ENCODE measurements at places on chromosomes 5 and 9.
A peak's percentile ranks its signal among the peaks of the same experiment; 100 is the strongest.

DNA sequence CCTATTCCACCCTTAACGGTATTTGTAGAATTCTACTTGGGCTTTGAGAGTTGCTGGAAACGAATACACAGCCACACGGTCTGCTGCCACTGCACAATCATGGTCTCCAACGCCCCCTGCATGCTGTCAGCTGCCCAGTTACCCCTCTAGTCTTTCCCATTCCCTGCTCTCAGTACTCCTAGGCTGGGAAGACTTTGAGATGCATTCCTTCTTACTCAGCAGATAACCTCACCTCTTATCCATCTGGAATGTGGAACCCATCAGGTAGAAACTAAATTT, 92.8 kb downstream of the ANKH start:
- no peak for DNase-seq

- DNase-seq: no peak
These were observed 80.7 kb upstream of the TNFAIP8 start for GRCh38 chr5:119275146-119275545.

- no peak for DNase-seq
These were observed 64.9 kb downstream of the CFAP95 start for GRCh38 chr9:69885474-69885929.

- DNase-seq: no peak
These were observed 9.1 kb upstream of the SLC28A3 start for GRCh38 chr9:84349671-84350070.

DNA sequence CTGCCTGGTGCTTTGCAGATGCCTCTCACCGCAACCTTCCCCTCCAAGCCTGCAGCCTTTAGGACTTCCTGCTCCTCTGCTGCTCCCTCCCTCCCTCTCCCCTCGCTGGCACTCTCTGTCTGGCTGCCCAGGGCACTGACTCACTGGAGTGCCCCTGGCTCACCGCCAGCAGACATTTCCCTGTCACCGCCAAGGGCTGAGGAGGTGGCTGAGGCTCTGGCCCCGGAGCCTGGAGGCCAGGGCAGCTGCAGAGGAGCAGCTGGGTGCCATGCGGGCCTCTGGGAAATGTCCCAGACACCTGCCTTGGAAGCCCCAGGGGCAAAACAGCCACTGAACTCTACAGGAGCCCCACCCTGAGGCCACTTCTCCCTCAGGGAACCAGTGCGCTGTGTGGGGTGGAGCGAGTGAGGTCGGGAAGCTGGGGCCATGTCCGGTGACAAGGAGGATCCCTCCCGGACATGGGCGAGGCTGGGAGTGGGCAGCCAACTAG, 53.4 kb downstream of the TENT4A start:
- DNase-seq: peak; percentile 28
